ENCODE measurements at places on chromosomes 12 and 14.

DNA sequence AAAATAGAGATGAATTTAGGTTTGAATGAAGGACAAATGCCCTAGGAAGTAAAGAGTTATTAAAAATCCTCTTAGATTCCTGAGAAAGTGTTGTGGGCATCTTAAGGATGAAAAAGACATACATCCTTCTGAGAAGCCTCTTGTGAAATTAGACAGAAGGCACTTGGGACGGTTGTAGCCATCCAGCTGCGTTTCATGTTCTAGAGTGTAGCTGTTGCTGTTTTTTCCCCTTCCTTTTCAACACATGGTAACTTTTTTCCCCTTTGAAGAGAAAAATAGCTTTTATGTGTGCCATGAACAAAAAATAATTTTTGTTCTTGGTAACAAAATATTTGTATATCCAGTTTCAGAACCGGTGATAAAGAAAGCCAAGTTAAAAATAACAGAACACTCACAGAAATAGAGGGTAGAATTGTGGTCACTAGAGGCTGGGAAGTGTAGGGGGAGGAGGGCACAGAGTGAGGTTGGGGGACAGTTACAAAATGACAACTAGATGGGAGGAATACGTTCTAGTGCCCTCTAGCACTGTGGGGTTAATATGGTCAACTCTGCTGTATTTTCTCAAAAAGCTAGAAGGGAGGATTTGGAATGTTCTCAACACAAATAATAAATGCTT is 58.4 kb downstream of the PTHLH start:
- no peak for DNase-seq

DNA sequence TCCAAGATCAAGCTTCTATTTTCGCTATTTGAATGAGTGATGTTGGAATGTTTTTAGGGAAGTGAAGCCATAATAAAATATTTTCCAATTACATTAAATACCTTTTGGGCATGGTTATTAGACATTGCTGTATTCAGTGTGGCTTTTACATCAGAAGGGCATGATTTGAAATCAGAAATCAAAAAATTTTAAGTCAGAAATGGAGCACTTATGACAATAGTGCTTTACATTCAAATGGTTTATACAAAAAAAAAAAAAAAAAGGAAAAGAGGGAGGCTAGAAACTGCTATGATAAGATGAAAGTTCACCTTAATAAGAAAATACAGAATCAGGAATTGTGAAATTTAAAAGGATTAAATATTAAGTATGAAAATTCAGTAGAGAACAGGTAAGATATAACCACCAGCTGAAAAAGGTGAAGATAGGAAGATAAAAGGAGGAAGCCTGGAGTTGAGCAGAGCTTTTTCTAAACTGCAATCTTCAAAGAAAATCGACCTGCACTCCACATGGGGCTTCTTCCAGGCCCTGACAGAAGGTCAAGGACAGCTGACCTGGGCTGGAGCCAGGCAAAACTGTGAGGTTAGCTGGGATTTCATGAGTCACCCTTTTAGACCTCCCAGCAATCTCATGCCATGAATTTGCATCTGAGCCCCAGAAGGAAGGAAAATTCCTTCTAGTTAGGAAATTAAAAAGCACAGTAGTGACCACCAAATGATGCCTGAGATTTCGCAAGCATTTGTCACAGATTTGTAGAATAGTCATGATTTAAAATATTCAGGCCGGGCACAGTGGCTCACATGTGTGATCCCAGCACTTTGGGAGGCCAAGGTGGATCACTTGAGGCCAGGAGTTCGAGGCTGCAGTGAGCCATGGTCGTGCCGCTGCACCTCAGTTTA is 23.4 kb upstream of the BMP4 start:
- no peak for DNase-seq

DNA sequence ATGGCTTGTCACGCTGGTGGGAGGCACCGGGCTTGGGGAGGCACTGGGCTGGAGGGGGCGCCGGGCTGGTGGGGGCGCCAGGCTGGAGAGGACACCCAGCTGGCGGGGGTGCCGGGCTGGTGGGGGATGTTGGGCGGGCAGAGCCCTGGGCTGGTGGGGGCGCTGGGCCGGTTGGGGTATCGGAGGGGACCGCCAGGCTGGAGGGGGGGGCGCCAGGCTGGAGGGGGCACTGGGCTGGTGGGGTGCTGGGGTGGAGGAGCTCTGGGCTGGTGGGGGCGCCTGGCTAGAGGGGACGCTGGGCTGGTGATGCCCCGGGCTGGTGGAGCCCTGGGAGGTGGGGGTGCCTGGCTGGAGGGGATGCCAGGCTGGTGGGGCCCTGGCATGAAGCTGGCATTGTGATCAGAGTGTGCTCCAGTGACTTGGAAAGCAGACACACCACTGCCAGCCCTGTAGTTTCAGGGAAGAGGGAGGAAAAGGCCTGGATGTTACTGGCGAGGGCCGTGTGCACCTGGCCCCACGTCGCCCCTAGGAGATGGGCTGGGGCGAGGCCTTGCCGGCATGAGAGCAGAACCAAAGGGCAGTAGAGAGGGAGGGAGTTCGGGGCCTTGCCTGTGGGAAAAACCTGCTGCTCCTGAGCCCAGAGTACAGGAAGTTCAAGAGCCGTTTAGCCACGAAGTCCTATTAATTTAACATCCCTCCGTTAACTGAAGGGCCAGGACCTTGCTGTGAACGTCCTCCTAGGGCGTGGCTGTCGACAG is 13.1 kb downstream of the TEDC1 start:
- DNase-seq, result no peak

- DNase-seq, result no peak
Observed at GRCh38 chr12:80627782-80628181, 79.7 kb upstream of the MYF6 start.

DNA sequence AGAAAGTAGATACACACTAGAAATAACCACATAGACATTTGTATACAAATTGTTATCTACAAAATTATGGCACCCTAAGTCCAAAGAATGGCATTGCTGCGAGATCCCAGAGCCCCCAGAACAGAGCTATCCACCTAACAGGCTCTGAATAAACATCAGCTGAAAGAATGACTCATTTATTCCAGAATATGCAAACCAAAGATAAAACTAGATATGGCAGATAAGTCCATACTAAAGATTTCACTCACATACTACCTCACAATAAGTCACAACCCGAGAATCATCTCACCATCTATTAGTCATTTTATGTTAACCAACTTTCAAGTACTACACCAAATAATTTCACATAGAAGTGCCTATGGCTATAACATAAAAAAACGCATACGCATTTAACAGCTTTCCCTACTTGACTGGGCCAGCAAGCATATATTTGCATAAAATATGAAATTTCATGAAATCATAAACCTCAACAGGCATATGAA is 5.6 kb downstream of the CNIH1 start:
- no peak for DNase-seq

DNA sequence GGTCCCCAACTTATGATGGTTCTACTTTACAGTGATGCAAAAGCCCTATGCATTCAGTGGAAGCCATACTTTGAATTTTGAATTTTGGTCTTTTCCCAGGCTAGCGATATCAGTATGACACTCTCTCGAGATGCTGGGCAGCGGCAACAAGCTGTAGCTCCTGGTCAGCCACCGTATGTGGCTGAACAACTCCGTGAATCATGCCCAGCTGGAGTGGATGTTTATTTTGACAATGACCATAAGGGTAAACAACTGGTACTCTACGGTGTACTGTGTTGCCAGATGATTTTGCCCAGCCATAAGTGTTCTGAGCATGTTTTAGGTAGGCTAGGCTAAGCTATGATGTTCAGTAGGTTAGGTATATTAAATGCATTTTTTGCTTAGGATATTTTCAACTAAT is 8.2 kb upstream of the ZNF410 start:
- no peak for DNase-seq

- no peak for DNase-seq
Observed at GRCh38 chr14:34633742-34634141, 3.8 kb upstream of the SNX6 start.

DNA sequence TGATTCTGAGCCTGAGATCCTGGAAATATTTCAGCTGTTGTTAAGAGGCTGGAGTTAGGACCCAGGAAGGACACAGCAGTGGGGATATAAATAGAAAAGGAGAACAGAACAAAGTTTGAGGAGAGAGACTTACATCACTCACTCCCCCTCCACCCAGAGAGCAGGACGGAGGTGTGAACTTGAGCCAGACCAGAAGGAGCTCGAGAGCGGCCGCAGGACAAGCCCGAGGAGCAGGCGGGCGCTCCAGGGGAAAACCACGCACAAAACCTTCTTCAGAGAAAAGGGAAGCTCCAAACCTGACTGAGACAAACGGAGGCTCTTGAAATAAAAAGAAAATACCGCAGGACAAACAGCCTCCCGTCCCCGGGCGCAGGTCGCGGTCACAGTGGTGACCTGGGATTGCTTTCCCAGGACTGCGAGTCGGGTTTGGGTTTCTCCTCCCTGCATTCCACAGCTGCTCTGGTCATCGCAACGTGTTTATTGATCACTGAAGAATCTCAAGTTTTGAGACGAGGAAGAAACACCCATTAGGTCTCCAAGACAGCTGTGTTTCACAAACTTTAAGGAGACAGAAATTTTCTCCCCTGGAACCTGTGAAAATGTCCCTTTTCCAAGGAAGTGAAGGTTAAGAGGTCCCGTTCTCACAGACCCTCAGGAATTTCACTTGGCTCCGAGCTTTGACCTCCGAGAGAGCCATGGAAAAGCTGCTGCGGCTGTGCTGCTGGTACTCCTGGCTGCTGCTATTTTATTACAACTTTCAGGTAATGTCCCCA is at the start of gene ADGRD1:
ADGRD1 (plus strand) TSS at position 137 of the 773 bp plus-strand sequence; CDS start at position 696, 559 bp downstream.
- no peak for DNase-seq

DNA sequence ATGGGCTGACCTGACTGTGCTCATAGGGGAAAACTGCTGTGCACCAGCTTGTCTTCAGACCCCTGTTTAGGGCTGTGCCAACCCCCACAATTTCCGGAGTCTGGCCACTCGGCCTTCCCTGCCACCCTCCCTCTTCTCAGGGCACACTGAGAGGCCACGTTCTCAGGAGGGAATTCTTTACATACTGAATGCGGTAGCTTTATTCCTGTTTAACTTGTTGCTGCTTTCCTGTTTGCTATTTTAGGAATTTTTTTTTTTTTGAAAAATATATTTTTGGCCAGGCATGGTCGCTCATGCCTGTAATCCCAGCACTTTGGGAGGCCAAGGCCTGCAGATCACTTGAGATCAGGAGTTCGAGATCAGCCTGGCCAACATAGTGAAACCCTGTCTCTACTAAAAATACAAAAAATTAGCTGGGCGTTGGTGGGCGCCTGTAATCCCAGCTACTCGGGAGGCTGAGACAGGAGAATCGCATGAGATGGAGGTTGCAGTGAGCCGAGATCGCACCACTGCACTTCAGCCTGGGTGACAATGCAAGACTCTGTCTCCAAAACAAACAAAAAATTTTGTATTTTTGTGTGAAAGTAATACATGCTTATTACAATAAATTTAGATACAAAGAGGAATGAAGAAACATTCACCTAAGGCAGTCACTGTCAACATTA is 39.5 kb downstream of the TPCN1 start:
- no peak for DNase-seq

- DNase-seq, result no peak
Observed at GRCh38 chr12:49933796-49934195, 16.7 kb upstream of the AQP2 start.

DNA sequence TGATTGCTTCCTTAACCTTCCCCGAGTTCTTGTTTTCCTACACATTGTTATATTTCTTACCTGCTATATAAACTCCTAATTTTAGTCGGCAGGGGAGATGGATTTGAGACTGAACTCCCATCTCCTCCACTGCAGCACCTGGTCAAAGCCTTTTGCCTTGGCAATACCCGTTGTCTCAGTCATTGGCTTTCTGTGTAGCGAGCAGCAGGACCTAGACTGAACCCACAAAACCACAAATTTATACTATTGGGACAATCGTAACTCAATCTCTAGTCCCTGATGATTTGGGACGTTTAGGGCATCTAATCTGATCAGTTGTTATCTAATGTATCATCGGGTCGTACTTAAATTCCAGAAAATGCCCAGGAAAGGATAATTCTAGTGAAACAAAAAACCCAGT is 37.8 kb upstream of the BAZ1A start:
- no peak for DNase-seq

DNA sequence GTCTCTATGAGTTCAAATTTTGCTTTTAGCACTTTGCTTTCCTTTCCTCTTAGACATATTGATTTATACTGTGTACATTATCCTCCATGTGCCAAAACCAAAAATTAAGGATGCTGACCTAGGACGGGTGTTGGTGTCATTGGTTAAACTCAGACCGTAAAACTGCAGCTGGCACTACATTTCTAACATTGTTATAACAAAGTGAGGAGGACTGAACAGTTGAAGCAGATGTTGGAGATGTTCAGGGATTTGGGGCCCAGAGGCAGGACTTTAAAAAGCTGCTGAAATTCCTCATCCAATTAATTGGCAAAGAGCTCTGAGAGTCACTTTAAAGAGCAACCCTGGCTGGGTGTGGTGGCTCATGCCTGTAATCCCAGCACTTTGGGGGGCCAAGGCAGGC is 72.4 kb downstream of the TMTC1 start:
- DNase-seq, result no peak

- DNase-seq, result no peak
Observed at GRCh38 chr14:21711360-21711961, 37.8 kb upstream of the OR4E1 start.

DNA sequence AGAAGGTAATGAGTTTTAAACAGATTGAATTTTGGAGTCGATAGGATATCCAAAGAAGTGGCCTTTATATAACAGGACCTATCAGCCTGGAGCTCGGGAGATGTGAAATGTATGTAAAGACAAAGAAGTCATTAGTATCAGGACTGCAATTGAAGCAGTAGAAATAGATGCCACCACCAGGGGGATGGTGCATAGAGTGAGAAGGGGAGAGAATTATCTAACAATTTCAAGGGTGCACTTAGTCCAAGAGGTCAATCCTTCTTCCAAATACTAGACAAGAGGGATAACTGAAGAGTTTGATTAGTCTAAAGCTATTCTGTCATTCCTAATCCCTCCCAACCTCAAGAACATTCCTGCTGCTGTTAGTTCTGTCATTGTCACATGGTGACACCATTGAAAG is 127.8 kb downstream of the CFAP54 start:
- no peak for DNase-seq

DNA sequence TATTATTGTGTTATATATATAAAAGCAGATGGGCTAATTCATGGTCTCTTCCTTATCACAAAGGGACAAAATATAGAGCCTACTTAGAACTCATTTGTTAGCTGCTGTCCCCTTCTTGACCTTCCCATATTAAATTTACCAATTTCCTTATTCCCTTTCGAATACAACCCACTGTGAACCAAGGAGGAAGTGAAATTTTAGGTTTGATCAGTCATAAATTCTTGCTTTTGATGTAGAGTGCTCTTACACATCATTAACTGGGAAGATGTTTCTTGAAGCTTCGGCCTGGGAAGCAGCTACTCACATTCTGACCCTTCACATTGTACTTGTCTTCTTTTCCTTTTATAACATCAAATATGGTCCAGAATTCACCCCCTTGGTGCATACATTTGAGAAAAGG is 579.0 kb downstream of the LRFN5 start:
- no peak for DNase-seq

GRCh38 chr14:101683365-101683764 is 78.1 kb upstream of the PPP2R5C start:
- no peak for DNase-seq

- no peak for DNase-seq
Observed at GRCh38 chr12:130557201-130557600, 158.9 kb downstream of the RIMBP2 start.

GRCh38 chr14:63006531-63006930 is 38.7 kb downstream of the KCNH5 start:
- DNase-seq, result no peak

All from stimulated activated CD8-positive, alpha-beta memory T cell treated with anti-CD3 and anti-CD28 coated beads, Interleukin-4, amount 100 ng/mL, for 24 hours (primary cell).